ENCODE measurements at places on chromosomes 12 and 14.

DNA sequence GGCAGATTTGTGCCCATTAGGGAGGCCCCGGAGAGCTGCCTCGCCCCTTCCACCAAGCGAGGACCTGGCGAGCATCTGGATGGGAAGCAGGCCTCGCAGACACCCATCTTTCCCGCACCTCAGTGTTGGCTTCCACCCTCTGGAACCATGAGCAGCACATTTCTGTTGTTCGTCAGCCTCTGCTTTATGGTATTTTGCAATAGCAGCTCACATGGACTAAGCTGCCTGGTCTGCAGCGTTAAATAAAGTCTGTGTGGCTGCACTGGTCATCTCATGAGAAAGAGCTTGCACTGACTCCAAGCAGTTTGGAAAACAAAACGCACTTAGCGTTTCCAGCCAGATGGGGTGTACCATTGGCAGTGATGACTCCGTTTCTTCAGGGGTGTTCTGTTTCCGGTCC, 75.8 kb downstream of the GLT1D1 start:
- no peak for DNase-seq

DNA sequence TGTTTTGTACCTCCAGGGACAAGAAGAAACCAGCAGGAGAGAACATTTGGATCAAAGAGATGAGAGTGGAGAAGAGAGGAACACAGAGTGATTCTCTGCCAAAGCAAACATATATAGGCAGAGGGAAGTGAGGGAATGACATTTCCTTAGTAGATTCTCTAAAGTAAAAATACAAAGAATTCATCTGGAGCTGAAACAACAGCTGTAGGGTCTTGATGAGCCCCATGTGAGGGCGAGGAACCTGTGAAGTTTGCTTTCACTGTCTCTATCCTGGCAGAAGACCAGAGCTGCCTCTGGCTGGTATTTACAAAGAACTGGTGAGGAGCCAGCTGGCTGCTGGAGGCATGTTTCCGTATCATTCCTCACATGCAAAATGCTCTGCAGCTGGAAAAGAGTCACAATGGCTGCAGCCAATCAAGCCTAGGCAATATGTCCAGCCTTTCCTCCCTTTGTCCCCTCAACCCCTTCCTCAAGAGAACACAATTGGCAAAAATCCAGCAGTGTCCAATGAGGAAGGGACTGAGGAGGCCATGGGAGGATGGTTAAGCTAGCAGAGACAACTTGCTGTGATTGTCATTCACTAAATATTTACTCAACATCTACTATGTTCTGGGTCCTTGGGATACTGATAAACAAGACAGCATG, 122.5 kb downstream of the PHLDA1 start:
- peak; percentile 22 for DNase-seq

DNA sequence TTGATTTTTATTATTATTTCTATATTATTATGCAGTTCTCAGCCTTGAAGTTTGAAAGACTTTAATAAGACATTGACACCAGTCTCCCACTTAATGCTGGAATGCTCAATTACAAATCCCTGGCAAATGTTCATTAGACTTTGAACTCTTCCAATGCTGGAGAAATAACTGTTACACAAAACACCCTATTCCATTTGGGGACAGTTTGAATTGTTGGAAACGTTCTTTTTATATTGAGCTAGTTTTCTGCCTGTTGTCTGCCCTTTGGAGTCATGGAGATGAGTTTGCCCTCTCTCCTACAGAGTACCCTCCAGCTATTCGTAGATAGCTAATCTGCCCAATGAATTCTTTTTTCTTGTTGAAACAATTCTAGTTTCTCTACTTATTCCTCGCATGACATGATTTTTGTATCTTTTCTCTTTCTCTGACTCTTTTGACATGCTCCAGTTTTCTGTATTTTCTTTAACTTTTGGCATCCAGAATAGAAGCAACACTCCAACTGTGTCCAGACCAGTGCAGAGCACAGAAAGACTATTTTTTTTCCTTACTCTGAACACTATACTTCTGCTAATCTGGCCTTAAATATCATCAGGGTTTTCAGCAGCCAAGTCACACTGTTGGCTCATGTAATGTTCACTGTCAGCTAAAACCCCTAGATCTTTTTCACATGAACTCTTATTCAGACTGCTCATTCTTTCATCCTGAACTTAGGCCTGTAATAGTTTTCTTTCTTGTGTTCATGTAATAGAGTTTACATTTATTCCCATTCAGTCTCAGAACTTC, 379.3 kb downstream of the RAD51B start:
- no peak for DNase-seq

DNA sequence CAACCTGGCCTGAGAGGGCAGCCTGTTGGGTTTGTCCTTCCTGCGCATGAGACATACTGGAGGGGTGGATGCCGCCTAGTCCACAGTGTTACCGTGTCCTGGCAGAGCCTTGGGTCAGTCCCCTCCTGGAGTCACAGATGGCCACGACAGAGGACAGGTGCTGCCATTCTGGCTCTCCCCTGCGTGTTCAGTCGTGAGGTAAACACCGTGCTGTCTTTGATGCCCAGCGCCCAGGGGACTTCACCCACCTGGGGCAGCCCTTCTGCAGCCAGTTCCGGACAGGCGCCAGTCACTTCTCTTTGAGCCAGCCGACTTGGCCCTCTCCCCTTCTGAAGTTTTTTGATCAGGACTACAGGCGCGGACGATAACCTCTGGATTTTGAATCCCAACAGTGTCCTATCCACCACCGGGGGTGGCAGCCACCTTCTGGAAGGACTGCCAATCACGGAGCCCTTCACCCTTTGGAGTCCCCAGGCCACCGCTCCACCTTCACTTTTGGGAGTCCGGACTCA, 933.0 kb downstream of the DIO2 start:
- no peak for DNase-seq

GRCh38 chr12:53180931-53181645, 363 bp upstream of the CSAD start:
- peak; percentile 71 for DNase-seq

- DNase-seq, result no peak
Measured at GRCh38 chr12:93587611-93588010, 15.1 kb downstream of the SOCS2 start.

DNA sequence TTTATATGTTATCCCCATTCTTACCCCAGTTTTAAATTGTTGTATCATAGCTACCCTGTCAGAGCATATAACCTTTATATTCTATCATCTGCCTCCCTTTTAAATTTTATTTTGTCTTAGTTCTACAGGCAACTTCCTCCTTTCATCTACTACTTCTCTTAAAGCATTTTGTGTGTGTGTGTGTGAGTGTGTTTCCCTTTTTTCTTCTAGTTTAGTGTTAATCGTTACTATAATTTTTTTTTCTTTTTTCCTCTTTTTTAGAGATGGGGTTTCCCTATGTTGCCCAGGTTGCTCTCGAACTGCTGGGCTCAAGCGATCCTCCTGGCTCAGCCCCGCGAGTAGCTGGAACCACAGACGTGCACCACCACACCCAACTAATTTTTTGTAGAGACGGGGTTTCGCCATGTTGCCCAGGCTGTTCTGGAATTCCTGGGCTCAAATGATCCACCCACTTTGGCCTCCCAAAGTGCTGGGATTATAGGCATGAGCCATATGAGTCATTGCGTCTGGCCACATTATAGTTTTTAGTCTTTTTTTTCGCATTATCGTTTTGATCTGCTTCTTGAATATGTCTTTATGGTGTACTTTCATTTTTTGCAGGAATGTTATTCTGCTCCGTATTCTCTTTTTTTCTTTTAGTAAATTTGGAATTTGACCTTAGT, 33.1 kb upstream of the FBXO34 start:
- peak; percentile 36 for DNase-seq

DNA sequence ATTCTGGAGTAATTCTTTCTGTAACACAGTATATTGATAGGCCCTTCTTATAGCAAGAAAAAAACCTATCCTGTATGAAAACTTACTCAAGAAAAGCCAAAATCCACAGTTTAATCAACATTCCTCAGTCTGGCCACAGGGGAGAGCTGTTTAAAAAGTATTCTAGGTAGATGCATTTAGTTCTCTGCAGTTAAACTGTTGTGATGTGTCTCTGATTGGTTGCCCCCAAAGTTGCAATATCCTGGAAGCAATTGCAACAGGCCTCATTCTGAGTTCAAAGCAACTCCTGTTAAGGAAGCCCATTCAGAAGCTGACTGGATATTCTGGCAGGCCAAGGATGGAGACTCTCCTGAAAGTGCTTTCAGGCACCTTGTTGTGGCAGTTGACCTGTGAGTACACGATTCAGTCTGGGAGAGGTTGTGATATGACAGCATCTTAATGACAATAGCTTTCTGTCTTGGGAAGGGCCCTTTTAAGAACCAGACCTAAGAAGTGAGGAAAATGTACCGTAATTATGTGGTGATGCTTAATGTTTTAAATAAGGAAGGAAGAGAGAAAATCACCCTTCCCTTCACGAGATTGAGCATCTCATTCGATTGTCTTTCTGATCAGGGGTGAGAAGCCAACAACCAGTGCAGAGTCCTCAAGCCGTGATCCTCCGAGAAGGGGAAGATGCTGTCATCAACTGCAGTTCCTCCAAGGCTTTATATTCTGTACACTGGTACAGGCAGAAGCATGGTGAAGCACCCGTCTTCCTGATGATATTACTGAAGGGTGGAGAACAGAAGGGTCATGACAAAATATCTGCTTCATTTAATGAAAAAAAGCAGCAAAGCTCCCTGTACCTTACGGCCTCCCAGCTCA, 420.7 kb downstream of the DAD1 start:
- no peak for DNase-seq

DNA sequence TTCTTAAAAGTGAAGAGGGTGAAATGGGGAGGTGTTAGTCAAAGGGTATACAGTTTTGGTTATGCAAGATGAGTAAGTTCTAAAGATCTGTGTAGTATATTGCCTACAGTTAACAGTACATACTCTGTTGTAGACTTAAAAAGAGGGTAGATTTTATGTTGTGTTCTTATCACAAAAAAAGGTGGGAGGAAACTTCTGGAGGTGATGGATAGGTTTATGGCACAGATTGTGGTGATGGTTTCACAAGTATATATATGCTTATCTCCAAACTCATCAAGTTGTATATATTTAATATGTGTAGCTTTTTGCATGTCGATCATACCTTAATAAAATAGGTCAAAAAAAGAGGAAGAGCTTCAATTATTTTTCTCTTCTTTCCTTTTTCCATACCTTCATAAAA, 64.0 kb downstream of the PDE3A start:
- DNase-seq, result no peak

- peak; percentile 76 for DNase-seq
Measured at GRCh38 chr14:23154964-23155587, 28.4 kb downstream of the SLC7A8 start.

- DNase-seq, result peak; percentile 29
Measured at GRCh38 chr14:33657476-33657875, 293.4 kb downstream of the EGLN3 start.

DNA sequence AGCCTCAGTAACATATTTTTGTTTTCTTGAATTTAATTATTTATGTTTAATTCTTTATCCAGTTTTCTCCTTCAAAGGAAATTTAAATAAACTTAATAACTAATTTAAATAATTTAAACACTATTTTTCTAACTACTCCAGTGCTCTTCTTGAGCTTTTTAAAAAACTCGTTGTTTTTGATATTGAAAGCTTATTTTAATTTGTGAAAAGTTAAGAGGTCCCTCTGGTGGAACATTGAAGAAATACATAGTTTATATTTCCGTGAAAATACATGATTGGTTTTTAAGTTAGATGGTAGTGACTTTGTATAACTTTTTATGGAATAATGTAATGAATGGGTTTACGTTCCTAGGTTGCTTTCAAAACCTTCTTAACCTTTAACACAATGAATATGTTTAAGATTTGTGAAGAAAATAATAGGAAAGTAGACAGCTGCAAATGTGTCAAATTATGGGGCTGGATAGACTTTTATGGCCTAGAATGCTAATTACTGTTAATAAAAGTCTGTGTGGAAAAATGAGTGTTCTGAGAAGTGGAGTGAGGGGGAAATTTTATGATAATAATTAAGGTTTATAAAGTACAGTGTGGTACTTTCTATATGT, 45.9 kb upstream of the MSRB3 start:
- DNase-seq, result peak; percentile 4

DNA sequence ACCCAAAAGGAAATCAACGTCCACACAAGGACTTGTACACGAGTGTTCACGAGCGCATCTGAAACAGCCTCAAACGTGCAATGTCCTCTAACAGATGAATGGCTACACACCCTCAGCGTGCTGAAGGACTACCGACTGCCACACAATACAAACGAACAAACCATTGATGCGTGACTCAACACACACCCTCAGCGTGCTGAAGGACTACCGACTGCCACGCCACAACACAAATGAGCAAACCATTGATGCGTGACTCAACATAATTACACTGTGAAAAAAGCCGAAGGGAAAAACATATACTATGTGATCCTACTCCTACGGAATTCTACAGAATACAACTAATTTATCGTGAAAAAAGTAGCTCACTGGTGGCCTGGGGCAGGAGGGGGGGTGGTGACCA, 25.1 kb upstream of the BTBD6 start:
- no peak for DNase-seq

- no peak for DNase-seq
Measured at GRCh38 chr12:115387467-115387901, 703.5 kb upstream of the TBX3 start.

DNA sequence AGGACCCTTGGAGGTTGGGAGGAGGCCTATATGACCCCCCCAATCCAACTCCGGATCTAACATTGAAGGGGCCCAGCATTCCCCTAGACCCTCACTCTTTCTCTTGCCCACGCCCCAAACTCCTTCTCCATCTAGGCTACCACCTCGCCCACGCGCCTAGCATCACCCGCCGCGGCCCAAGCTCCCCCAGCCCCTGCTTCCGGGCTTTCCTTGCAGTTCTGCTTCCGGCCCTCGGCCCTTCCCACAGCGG, 445 bp downstream of the CERS5 start:
- no peak for DNase-seq

GRCh38 chr12:55726971-55727370, 1.8 kb downstream of the CD63 start:
- no peak for DNase-seq

GRCh38 chr12:122789637-122790036, 15.3 kb downstream of the CCDC62 start:
- DNase-seq, result no peak

DNA sequence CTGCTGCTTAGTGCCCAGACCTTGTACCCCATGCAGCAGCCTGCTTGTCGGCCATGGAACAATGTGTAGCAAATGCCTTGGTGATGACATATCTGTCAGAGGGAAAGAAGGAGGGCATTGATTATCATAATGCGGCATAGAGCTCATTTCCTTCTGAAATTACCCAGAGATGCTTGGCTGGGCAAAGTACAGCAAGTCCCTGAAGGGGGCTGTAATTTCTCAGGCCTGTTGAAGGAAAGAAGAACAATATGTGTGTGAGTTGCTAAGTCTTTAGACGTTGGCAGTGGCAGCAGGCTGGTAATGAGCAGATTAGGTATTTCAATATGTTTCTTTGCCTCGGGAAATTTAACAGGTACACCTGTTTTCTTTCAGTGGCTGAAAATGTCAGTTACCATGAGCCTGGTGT, 128.6 kb downstream of the CRADD start:
- DNase-seq, result no peak

GRCh38 chr12:18899678-18900317, 161.9 kb downstream of the CAPZA3 start:
- DNase-seq, result no peak

GRCh38 chr14:69945912-69946311, 66.7 kb downstream of the SMOC1 start:
- DNase-seq, result peak; percentile 49

GRCh38 chr12:127690161-127690560, 576.8 kb upstream of the TMEM132C start:
- DNase-seq, result no peak

GRCh38 chr12:46900734-46901463, 75.1 kb upstream of the SLC38A4 start:
- no peak for DNase-seq

GRCh38 chr14:68244262-68244980, 424.8 kb downstream of the RAD51B start:
- DNase-seq, result no peak

GRCh38 chr14:52868911-52869618, 77.7 kb upstream of the GNPNAT1 start:
- no peak for DNase-seq
